Activated CD8-positive, alpha-beta memory T cell treated with anti-CD3 and anti-CD28 coated beads for 48 hours (primary cell): ENCODE measurements at places on chromosomes 12 and 14.

GRCh38 chr14:36604757-36605505, 22.5 kb upstream of the NKX2-8 start:
- no peak for DNase-seq

- no peak for DNase-seq
Observed at GRCh38 chr12:86663716-86664115, 407.5 kb upstream of the MGAT4C start.

DNA sequence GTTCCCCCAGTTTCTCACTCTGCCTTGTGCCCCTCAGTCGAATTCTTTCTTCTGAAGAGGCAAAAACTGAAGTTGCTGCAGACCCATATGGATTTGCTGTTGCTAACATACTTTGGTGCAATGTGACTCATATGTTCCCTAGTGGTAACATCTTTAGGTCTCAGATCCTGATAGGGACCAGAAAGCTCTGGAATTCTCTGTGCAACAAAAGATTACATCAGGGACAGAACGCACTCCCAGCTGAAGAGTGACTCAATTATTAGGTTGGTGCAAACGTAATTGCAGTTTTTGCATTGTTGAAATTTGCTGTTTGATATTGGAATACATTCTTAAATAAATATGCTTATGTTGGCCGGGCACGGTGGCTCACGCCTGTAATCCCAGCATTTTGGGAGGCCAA, 8.2 kb upstream of the DHRS2 start:
- no peak for DNase-seq

- no peak for DNase-seq
Observed at GRCh38 chr14:20905676-20906075, 14.5 kb downstream of the RNASE3 start.
